ENCODE measurements at places on chromosomes 12 and 14.
A peak's percentile ranks its signal among the peaks of the same experiment; 100 is the strongest.

- no peak for DNase-seq
These were observed 74.2 kb downstream of the TMTC1 start for GRCh38 chr12:29709496-29710040.

- DNase-seq = no peak
These were observed 5.3 kb upstream of the GDF11 start for GRCh38 chr12:55737581-55738122.

DNA sequence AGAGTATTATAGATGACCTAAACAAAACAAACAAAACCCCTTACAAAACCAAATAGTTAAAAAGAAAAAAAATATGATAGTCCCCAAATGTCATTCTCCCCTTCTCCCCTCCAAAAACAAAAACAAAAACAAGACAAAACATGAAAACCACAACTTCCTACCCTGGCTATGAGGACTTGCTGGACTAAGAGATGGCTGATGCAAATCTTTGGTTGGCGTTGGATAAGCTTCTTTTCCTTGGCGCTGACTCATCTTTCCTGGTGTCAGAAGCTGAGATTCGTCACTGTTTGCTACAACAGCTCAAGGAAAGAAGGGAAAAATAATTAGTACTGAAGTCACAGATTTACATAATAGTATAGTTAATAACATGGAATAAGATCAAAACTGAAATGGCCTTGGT, 102.5 kb upstream of the BBS10 start:
- DNase-seq = no peak

- DNase-seq = no peak
These were observed 177.2 kb upstream of the NPAS3 start for GRCh38 chr14:32761381-32761968.

- DNase-seq = no peak
These were observed 774.9 kb upstream of the NOVA1 start for GRCh38 chr14:27372771-27373170.

GRCh38 chr12:88736031-88736430, 155.8 kb upstream of the KITLG start:
- no peak for DNase-seq

DNA sequence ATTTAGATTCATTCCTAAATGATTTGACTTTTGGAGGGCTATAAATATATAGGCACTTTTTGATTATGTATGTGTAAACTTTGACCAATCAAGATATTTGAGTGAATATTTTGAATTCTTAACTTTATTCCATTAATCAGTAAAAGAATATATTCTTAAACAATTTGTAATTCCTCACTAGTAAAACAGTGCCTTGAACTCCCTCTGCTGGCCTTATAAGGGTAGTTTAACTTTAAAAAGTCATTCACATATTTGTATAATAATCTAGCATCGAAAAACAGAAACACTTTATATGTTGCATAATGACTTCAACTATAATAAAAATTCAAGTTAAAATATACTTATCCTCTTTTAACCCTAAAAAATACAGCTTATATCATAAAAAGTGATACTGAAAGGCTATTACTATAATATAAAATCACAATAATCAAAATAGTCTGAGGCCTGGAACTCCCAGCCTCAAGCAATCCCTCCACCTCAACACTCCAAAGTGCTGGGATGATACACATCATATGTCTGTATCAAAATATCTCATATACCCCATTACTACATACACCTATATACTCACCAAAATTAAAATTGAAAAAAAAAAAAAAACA, 31.2 kb downstream of the CCDC59 start:
- peak; percentile 75 for DNase-seq

- DNase-seq = no peak
These were observed 339.8 kb downstream of the EMP1 start for GRCh38 chr12:13536219-13536910.

GRCh38 chr14:100826391-100827100, 628 bp downstream of the MEG3 start:
- no peak for DNase-seq

- no peak for DNase-seq
These were observed 1109.8 kb downstream of the TMTC2 start for GRCh38 chr12:83796531-83796930.

DNA sequence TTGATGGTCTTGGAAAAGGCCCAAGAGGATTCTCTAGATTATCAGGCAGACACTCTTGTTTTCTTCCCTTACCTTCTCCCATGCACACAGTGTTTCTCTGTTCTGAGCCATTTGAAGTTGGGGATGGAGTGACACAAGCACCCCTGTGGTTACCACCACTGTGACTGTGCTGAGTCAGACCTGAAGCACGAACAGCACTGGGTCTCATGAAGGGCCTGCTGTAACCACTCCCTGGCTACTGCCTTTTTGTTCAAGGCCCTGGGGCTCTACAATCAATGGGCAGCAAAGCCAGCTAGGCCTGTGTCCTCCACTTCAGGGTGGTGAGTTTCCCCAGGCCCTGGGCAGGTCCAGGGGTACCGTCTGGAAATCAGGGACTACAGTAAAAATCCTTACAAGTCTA, 65.5 kb downstream of the TSPAN8 start:
- no peak for DNase-seq

DNA sequence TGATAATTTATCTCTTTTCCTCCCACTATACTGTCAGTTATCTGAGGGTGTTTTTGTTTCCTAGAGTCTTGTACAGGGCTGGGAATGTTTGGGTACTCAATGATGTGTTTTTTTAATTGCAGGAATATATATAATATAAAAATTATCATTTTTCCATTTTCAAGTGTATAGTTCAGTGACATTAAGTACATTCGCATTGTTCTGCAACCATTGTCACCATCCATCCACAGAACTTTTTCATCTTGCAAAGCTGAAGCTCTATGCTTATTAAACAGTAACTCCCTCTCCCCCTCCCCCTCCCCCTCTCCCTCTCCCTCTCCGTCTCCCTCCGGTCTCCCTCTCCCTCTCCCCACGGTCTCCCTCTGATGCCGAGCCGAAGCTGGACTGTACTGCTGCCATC, 93.0 kb upstream of the MANSC4 start:
- DNase-seq = no peak

DNA sequence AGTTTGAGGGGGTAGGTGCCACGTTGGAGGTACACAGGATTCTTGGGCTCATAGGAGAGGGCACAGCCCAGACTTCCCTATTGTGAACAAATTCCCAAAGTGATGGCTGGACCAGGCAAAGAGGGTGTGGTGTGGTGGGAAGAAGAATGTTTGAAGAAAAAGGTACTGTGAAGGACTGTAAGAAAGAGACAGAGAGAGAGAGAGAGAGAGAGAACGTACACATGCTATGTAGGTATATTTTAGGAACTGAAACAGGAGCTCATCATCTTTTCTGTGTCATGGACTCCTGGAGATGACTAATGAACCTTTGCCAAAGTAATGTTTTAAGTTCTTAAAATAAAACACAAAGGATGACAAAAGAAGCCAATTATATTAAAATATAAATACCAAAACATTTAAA, 24.5 kb downstream of the SLC17A8 start:
- DNase-seq = no peak

DNA sequence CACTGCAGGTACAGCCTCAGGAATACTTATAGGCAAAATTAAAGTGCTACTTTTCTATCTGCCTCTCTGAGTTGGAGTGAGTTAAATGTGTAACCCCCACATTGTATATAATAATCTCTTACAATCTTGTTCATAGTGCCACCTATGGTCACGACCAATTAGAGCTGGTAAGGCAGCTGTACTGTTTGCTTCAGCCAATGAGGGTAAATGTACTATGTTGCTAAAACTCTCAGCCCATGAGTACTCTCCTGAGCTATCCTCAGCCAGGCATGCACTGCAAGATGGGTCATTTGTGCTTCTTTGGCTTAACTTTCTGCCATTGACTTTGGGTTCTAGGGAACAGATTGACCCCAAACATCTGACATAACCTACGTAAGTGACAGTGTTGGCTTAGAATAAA, 15.0 kb upstream of the MDM2 start:
- no peak for DNase-seq

DNA sequence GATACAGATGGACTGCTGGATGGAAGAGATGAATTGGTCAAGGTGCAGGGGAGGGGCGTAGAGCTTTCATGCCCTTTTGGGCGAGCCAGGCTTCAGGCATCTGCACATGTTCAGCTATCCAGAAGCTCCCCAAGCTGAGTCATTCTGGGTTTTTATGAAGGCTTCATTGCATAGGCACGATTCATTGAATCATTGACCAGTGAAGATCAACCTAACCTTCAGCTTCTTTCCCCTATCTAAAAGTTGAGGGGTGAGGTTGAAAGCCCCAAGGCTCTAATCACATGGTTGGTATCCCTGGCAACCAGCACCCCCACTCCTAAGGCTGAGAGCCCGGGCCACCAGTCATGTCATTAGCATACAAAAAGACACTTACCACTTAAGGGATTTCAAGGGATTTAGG, 36.3 kb downstream of the RPS29 start:
- DNase-seq = no peak

- no peak for DNase-seq
These were observed 230.7 kb downstream of the SNAPC1 start for GRCh38 chr14:61992926-61993325.

GRCh38 chr14:99028521-99028920, 243.5 kb downstream of the BCL11B start:
- DNase-seq = no peak

GRCh38 chr14:55430024-55430690, 10.3 kb downstream of the TBPL2 start:
- DNase-seq = peak; percentile 46

GRCh38 chr12:74896186-74896585, 313.5 kb downstream of the KCNC2 start:
- DNase-seq = no peak

- no peak for DNase-seq
These were observed 151.8 kb upstream of the DHRS4 start for GRCh38 chr14:23801766-23802165.

GRCh38 chr12:101924618-101925017, 47.2 kb downstream of the DRAM1 start:
- DNase-seq = no peak

DNA sequence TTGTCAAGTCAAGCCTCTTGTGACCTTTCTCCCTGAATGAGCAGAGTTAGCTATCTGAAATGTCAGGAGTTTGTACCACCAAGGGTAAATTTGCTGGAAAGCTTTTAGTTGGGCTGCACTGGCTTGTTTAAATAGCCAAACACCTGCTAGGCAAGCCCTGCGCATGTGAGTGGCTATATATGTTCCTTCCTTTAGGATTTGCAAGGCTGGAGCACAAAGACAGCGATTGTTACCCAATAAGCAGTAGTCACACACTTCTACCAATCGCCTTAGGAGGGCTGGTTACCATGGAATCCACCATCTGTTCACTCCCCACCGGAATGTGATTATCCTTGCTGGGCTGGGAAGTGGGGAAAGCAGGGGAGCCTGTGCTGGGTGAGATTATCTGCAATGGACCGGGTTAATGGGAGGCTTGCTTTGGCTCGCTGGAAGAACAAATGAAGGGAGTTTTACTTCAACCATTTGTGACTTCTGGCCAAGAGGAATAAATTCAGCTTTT, 102.5 kb downstream of the FGD4 start:
- peak; percentile 92 for DNase-seq

DNA sequence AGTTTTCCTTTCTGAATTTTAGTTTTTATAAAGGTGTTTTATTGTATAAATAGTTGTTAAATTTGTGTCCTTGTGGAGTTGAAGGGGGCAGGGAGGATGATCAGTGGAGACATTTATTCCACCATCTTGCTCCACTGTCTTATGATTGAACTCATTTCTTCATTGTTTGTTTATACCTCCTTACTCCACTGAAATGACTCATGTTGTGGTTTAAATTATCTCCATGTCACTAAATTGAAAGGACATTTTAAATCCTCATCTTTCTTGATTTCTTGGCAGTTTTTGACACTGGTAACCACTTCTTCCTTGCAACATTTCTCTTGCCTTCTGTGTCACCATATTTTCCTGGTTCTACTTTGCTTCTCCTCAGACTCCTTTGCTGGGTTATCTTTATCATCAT, 23.6 kb upstream of the FERMT2 start:
- no peak for DNase-seq

- DNase-seq = no peak
These were observed 165.2 kb upstream of the OTX2 start for GRCh38 chr14:56975521-56975920.

- DNase-seq = peak; percentile 63
These were observed 24.8 kb downstream of the ATF7 start for GRCh38 chr12:53601296-53601847.

DNA sequence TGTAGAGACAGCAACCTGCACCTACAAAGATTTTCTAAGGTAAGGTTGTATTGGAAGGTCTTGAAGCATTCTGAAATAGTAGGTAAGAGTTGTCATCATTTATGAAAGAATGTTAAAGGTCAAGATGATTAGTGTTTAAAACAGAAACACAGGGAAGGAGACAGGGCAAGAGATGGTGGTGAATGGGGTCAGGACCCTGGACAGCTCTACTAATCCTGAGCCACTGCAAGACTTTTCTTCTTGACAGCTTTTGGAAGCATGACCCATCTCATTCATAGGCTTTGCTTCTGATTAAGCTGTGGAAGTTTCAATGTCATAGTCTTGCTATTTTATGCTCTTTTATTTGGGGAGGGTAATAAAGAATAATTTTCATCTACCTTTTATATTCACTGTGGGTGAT, 75.5 kb upstream of the CAND1 start:
- DNase-seq = no peak

DNA sequence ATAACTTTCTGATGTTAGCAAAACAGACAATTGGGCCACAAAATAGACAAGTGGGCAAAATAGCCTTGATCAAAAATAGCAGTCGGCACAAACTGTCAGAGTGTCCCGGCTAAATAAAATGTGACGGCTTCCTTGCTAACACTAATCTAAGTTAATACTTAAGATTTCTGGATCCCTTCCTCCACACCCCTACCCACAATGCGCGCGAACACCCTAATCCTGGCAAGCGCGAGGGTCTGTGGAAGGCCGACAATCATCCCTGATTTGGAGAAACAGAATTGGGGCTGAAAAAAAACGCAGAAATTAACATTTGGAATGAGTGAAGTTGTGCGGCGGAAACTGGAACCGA, 489 bp downstream of the CEP290 start:
- no peak for DNase-seq

DNA sequence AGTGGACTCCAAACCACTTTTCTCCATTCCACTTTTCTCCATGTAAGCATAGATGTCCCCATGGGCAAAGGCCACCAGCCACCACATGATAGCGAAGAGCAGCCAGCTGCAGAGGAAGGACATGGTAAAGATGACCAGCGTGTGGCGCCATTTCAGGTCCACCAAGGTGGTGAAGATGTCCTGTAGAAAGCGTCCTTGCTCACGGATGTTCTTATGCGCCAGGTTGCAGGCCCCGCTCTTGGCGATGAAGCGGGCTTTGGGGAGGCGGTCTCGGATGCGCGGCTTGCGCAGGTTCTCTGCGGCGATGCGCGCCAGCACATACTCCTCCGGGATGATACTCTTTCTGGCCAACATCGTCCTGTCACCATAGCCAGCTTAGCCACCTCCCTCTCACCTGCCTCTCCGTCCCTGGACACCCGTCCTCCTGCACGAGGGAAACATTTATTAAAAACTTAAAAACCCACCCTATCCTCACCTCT, 1.2 kb downstream of the KCNJ8 start:
- no peak for DNase-seq

GRCh38 chr14:58488550-58488949, 61.0 kb downstream of the KIAA0586 start:
- DNase-seq = no peak

Measured in NCI-H1092 treated with DMSO at 0.1 percent for 48 hours (cell line).